ENCODE measurements at places on chromosomes 12 and 14.

DNA sequence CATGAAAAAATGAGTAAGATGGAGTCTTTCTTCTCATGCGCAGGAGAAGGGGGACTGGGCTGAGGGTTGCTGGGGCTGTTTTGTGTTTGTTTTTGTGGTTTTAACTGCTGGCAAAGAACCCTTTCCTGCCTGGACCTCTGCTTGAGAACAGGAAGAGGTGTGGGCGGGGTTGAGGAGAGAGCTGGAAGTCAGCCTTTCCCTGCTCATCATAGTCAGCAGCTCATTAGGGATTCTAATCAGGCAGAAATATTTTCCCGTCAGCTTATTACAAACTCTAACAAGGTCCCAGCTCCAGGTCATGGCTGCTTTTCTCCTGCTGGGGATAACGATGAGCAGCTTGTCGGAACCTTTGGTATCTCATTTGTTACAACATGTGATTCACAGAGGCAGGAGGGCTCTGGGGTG is 185.0 kb upstream of the NRXN3 start:
- DNase-seq, result no peak

GRCh38 chr12:92505254-92506231 is 197.2 kb upstream of the PLEKHG7 start:
- no peak for DNase-seq

GRCh38 chr14:101066826-101067510 is 163.4 kb upstream of the RTL1 start:
- no peak for DNase-seq

DNA sequence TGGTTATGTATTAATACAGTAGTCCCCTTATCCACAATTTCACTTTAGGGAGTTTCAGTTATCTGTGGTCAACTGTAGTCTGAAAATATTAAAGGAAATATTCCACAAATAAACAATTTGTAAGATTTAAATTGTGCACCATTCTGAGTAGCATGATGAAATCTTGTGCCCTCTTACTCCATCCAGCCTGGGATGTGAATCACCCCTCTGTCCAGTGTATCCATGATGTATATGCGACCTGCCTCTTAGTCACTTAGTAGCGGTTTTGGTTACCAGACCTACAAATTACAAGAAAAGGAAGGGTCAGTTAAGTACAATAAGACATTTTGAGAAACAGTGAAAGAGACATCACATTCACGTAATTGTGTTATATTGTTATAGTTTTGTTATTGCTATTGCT is 39.9 kb upstream of the MDGA2 start:
- DNase-seq, result peak; percentile 31

DNA sequence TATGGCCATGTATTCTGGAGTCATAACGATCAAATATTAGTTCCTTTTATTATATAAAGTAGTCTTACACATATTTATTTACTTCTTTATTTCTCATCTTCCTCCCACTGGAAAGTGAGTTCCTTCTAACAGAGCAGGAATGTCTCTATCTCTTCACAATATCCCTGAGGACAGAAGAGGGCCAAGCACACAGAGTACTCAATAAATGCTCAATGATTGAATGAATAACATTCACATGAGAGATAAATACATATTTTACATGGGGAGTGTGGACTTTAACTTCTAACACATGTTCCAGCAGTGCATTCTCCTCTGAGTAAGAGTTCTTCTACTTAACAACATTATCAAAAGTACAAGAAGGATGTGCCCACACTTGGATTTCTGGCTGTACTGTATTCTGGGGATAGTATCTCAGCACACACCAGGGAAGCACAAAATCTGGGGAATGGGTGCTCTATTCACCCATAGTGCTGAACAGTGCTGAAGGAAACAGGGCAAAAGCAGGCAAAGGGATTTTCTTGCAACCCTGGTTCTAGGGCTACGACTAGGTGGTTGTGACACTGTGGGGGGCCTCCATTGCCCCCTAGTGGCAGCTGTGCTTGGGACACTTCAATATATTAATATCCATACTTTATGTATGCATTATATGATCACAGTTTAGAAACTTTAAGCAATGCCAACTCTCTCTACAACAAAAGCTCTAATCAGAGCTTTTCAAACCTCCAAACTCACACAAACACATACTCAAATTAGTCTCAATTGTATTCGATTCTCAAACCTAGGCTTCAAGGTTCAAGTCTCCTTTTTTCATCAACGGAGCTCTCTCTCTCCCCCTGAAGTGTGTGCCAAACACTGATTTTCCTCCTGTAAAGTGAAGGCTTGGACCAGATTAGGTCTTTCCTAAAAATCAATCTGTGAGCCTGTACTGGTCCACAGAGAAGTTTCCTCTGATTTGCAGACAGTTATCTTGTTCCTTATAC is 115.5 kb downstream of the SLC2A13 start:
- DNase-seq, result no peak

DNA sequence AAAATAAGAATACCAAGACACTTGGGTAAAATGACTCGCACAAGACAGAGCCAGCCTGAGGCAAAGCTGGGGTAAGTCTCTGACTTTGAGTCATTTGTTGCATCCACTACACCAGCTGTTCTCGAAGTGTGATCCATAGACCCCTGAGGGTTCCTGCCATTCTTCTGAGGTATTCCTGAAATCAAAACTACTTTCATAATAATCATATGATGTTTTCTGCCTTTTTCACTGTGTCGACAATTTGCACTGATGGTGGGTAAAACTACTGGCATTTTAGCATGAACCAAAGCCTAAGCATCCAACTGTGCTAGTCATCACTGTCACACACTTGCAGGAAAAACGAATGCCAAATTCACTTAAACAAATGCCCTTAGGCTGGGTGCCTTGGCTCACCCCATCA is 135.5 kb upstream of the FUT8 start:
- no peak for DNase-seq

GRCh38 chr12:18612971-18613370 is 124.8 kb downstream of the PLCZ1 start:
- DNase-seq, result no peak

- no peak for DNase-seq
Observed at GRCh38 chr12:56315249-56315621, 553 bp downstream of the CNPY2 start.

GRCh38 chr12:54412348-54412747 is 6.7 kb downstream of the ITGA5 start:
- DNase-seq, result no peak

- DNase-seq, result no peak
Observed at GRCh38 chr12:18782827-18783226, 44.9 kb downstream of the CAPZA3 start.

- no peak for DNase-seq
Observed at GRCh38 chr12:9776781-9777180, 16.1 kb upstream of the CD69 start.

DNA sequence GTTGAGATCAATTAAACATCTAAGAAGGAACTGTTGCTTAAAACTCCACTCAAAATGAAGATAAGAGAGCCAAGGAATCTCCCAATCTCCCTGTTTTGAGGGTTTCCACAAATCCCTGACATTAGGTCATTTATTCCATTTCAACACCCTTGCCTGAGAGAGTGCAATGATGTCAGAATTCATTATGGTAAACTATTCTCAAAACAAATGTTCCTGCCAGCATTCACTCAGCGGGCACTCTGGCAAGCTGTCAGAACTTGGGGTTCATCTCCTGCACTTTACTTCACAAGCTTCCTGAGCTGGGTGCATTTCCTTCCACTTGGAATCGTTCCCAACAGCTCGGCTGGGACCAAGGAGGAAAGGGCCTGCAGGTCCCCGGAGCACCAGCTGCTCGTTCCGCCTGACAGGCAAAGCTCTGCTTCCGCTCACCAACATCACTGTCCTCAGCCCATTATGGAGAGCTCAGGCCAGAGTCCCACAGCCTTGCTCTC is 117.8 kb downstream of the TTC7B start:
- DNase-seq, result no peak

DNA sequence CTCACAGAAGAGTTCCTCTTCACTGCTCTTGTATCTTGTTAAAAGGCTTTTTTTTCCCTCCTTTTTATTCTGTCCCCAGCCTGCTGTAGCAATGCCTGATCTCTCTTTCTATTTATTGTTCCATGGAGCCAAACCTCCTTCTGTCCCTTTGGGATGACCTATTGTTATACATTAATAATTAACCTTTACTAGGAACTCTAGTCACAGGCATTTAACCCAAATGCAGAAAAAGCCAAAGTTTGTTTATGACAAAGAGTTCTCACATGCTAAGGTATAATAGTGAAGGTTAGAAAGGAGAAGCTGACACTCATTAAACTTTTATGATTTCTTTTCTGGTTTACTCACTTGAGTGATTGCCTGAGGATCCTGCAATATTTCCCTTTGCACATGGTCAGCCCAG is 535.8 kb downstream of the NRXN3 start:
- DNase-seq, result no peak

GRCh38 chr14:68713782-68714181 is 79.1 kb downstream of the ZFP36L1 start:
- no peak for DNase-seq

DNA sequence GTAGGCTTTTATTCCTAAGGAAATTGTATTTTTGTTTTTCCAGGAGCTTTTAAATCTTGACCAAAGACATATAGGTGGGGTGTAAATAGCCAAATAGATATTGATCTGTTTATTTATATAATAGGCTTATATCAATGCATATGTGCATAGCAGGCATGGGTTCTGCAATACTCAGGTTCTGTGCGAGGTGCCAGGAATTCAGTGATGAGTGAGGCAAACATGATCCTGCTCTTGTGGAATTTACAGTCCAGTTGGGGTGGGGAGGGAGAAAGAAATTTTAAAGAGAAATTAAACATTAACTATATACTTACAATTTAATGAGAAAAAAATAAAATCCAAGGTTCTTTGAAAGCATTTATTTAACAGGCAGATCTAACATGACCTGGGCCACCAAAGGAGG is 160.3 kb upstream of the HIF1A start:
- DNase-seq, result no peak

- DNase-seq, result no peak
Observed at GRCh38 chr12:101767537-101767936, 28.3 kb upstream of the SYCP3 start.

DNA sequence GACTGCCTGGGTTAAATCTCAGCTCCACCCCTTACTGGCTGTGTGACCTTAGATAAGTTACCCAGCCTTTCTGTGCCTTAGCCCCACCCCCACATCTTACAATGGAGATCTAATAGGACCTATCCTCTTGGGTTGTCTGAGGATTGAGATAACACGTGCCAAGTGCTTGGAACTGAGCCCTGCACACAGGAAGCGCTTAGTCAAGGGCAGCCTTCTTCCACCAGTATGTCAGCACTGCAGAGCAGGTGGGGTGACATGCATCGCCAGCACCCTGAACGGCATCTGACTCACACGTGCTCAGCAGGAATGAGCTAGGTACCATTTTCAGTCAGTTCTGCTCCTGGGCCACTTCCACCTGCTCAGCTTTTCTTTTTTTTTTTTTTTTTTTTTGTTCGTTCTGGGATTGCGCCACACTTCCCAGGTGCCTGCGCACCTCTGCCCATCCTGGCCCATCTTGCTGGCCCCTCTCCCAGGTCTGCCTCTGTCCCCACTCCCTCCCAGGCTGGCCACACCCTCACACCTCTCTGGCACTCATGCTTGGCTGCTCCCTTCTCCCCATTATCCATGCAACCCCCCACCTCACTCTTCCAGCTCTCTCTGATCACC is 19.6 kb downstream of the LGMN start:
- peak; percentile 53 for DNase-seq

DNA sequence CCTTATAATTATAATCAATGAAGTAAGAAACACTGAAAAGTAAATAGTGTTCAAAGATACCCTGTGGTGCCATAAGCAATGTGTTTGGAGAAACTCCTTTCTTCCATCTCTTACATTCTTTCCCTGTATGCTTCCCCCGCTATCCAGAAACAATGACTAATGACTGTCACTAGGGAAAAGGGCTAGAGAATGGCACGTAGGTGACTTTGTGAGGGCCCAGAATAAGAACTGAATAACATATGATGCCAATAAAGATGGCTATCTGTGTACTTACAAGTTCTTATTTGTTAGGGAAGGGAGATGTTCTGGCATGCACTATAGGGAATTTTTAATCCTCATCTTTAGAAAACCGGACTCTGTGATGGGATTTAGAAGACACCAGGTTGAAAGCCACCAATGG is 4.7 kb upstream of the KRT7 start:
- no peak for DNase-seq

DNA sequence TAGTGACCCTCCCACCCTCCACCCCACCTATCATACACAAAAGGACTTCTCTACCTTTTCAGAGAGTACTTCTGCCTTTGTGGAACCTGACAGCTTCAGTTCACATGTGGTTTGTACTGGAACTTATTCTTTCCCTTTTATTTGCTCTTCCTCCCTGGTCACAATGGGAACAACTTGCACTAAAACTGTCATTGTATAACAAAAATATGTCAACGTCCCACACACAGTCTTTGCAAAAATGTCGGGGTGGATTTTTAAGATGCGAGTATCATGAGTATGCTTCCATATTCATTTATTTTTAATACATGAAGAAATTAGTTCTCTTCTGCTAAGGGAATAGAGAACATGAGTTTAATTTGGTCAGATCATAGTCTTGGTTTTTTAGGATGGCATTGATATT is 45.6 kb upstream of the NELL2 start:
- no peak for DNase-seq

- no peak for DNase-seq
Observed at GRCh38 chr14:89723930-89724627, 230.5 kb downstream of the EFCAB11 start.

DNA sequence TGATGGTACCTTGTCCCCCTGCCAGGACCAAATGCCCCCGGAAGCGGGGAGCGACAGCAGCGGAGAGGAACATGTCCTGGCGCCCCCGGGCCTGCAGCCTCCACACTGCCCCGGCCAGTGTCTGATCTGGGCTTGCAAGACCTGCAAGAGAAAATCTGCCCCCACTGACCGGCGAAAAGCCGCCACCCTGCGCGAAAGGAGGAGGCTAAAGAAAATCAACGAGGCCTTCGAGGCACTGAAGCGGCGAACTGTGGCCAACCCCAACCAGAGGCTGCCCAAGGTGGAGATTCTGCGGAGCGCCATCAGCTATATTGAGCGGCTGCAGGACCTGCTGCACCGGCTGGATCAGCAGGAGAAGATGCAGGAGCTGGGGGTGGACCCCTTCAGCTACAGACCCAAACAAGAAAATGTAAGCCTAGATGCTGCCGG is 410 bp downstream of the MYF6 start:
- DNase-seq, result no peak

DNA sequence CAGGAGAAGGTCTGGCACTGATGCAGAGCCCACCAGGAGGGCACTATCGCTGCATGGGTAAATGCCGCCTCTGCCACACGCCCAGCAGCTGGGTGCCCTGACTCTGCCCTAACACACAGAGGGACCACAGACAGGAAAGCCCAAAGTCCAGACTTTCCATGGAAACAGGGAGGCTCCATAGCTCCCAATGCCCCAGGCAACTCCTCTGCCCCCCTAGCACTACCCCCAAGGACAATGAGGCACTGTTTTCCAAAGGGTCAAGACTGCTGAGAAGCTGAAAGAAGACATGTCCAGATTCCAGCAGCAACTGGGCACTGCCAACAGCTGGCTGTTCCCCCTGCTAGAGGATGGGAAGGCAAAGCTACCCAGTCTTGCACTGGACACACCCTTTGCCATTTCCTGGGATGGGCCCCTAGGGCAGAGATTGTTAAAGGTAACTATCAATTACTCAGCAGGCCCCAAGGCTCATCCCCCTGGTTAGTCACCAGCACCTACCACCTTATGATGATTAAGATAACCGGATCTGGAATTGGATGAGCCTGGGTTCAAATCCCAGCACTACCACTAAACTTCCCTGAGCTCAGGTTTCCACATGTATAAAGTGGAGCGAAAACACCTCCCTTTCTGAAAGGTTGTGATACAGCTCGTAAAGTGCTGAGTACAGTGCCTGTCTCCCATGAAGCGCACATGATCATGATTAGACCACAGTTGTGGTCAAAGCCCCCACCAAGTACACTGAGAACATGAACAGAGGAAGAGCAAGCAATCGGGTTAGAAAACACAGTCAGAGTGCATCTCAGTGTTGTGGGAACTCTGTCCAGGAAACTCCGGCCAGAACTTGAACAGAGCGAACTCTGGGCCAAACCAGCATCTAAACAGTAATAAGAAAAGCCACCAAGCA is 3.3 kb downstream of the PXN start:
- peak; percentile 73 for DNase-seq

Measured in HS-5 (cell line).